Femur (tissue), 1 donor: ENCODE measurements at places on chromosomes 12 and 14.

- no peak for DNase-seq
Measured at GRCh38 chr12:18250313-18250916, 10.9 kb upstream of the PIK3C2G start.

GRCh38 chr14:61280526-61281185 is 482 bp downstream of the TMEM30B start:
- peak; percentile 74 for DNase-seq

DNA sequence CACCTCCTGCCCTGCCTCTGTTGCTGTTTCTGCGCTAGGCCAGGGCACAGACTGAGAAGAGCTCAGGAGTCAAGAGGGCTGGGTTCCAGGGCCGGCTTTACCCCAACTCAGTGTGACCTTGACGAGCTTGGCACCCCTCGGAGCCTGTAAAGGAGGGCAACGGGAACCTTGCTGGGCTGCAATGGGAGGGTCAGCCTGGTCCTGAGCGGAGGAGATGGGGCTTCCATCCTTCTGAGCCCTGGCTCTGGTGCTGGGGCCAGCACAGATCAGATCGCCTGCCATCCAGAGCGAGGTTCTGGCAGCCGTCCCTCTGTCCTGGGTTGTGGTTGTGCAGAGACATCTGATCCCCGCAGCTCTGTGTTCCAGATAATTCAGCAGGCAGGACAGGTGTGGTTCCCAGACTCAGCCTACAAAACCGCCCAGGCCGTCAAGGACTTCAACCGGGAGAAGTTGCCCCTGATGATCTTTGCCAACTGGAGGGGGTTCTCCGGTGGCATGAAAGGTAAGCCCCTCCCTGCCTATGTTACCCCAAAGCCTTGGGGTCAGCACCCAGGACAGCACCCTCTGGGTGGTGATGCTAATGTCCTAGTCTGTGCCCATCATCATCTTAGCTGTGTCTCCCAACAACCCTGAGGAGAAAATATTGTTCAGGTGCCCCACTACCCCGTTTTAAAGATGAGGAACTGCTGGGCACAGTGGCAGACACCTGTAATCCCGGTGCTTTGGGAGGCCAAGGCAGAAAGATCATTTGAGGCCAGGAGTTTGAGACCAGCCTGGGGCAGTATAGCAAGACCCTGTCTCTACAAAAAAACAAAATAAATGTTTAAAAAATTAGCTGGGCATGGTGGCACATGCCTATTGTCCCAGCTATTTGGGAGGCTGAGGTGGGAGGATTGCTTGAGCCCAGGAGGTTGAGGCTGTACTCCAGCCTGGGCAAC is 50.2 kb downstream of the FOXN4 start:
- no peak for DNase-seq

DNA sequence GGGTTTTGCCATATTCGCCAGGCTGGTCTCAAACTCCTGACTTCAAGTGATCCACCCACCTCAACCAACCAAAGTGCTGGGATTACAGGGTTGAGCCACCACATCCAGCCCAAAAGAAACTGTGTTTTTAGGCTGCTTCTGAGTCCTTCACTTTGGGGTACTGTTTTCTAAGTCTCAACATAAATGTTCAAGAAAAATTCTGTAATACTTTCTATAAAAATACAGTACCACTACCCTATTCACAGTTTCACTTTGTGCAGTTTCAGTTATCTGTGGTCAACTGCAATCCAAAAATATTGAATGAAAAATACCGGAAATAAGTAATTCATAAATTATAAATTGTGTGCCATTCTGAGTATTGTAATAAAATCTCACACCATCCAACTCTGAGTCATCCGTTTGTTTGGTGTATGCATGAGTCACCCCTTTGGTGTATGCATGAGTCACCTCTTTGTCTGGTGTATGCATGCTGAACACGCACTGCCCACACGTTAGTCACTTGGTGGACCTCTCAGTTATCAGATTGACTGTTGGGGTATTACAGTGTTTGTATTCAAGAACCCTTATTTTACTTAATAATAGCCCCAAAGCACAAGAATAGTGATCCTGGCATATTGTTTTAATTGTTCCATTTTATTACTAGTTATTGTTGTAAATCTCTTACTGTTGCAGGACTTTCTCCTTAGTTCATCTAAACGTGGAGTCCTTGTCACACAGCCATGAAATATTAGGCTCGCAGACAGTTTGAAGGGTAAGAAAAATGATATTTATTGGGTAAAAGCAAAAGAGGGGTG is 190.2 kb downstream of the FSCB start:
- DNase-seq = no peak

- DNase-seq = no peak
Measured at GRCh38 chr14:36241183-36241582, 64.7 kb upstream of the PTCSC3 start.

DNA sequence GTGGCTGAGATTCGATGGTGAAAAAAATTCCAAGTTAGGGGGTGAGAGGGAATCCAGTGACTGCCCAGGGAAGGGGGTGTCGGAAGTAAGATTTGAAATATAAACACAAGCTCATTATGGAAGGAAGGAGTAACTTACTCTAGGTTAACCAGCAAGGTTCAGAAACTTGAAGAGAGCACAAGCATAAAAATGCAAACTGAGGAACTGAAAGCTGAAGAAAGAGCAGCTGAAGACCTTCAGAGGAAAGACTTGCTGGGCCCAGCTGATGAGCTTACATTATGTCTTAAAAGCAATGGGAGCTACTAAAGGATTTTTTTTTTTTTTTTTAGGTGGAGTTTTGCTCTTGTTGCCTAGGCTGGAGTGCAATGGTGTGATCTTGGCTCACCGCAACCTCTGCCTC is 189.7 kb upstream of the GRIN2B start:
- DNase-seq = no peak

GRCh38 chr12:43054085-43054484 is 464.5 kb upstream of the PRICKLE1 start:
- DNase-seq = no peak

GRCh38 chr12:50051101-50051806 is 6.1 kb upstream of the ASIC1 start:
- no peak for DNase-seq

- DNase-seq = peak; percentile 73
Measured at GRCh38 chr12:3803865-3804472, 51.1 kb upstream of the CRACR2A start.

- no peak for DNase-seq
Measured at GRCh38 chr12:20822925-20823324, 12.4 kb downstream of the SLCO1B3 start.

DNA sequence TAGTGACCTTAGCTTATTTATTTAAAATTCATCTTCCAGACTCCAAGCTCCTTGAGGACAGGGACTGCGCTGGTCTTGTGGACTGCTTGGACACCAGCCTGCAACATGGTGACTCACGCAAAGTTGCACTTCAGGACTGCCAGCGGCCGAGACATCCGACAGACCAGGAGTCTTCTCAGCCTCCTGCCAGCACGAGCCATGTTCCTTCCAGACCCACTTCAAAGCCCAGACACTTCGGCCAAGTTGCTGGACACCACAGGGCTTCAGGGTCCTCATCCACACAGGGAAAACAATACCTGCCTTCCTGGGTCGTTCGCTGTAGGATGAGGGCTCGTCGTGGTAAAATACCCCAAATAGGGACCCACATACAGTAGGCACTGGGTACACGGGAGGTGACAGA is 88.7 kb downstream of the BCL11B start:
- DNase-seq = no peak

DNA sequence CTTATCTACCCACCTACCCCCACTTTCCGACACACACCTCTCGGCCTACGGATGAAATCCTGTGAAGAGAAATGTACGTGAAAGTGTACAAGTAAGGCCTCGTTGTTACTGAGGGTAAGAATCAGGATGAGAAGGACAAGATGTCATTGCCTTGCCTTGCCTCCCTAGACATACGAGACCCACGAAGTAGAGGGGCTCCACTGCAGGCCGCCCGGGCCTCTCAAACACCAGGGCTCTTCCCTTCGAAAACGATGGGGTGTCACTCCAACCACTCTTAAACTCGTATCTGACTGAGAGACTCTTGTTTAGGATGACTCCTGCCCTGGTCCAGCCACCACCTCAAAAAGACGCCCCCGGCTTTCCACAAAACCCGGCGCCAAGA is 498 bp downstream of the RACGAP1 start:
- DNase-seq = no peak

DNA sequence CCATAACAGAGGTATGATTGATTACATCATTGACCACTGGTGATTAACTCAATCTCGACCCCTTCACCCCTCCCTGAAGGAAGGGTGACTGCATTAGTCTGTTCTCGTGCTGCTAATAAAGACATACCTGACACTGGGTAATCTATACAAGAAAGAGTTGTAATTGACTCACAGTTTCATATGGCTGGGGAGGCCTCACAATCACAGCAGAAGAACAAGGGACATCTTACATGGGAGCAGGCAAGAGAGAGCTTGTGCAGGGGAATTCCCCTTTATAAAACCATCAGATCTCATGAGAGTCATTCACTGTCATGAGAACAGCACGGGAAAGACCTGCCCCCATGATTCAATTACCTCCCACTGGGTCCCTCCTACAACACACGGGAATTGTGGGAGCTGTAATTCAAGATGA is 55.9 kb upstream of the TMCC3 start:
- DNase-seq = no peak

- DNase-seq = no peak
Measured at GRCh38 chr14:47276931-47277330, 398.5 kb downstream of the MDGA2 start.

- no peak for DNase-seq
Measured at GRCh38 chr12:1250641-1251040, 259.6 kb downstream of the ERC1 start.

DNA sequence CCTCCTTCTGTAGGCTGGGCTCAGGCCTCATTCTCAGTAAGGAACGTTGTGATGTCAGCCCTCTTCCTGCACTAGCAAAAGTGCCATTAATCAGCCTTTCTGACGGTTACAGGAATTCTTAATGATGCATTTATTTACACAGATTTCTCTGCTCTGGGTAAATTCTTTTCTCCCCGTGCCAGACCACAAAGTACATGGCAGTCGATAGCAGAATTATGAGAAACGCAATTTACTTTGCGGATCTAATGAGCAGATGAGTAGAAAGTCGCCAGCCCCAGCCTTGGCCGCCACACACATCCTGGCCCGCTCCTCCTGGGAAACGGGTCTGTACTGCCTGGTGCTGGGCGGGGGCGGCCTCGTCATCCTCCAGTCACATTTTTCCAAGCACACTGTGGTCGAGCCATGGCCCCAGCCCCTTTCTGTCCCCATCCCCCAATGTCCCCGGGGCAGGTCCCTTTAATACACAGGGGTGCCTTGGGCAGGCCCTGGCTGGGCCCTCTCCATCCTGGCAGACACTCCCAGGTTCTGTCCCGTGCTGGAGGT is 25.9 kb downstream of the NOC4L start:
- DNase-seq = no peak

DNA sequence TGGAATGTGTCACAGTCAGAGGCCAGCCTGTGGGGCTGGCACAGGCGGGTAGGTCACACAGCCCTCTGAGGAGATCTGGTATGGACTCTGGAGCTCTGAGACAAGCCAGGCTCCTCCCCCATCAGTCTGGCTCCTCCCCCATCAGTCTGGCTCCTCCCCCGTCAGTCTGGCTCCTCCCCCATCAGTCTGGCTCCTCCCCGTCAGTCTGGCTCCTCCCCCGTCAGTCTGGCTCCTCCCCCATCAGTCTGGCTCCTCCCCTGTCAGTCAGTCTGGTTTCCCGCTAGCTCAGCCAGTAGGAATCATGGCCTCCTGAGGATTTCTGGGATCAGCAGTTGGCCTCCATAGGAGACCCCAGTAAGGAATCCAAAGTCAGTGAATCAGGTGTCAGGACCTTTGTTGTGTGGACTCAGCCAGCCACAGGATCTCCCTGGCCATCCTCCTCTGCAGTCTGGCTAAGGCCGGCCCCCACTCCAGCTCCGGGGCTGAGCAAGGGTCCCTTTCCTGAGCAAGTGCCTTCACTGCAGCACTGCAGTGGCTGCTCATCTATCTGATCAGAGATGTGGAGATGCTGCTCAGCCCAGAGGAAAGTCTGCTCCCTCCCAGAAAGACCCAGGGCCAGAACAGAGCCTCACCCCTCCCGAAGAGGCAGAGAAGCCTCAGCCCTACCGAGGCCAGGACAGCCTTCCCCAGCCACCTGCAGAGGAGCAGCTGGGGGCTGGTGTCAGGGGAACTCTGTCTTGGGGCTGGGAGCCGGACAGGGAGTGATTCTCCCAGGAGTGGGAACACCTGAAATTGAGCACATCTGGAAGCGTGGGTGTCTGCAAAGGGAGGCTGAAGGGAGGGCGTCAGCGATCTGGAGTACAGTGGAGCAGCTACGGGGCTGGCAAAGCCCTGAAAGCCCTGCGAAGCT is 35.7 kb downstream of the IQSEC3 start:
- DNase-seq = no peak

- DNase-seq = peak; percentile 68
Measured at GRCh38 chr12:118103601-118104382, at the start of gene VSIG10. VSIG10 (minus strand) TSS chr12:118104011; CDS start chr12:118103671, 340 bp downstream.

DNA sequence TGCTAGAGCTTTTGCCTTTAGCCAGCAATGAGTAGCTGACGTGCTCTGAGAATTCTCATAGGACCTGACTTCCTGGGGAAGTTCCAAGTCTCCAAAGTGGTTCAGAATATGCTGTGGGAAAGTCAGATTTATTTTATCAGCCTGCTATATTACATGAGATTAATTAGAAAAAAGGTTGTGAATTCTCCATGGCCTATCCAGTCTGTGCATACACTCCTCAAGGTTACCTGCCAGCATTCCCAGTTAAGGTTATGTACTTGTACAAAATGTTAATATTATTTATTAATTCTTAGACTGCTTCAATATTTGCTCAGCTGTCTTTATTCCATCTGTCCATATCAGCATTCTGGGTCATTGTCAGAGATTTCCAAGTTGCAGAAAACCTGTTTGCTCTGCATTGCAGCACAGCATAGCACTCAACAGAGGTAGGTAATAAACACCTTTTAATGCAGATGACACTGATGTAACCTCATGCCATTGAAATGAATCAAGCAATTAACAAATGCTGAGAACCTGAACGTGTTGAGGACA is 2.7 kb upstream of the SEL1L start:
- DNase-seq = no peak

GRCh38 chr12:124191024-124191359 is 103.9 kb upstream of the RFLNA start:
- peak; percentile 49 for DNase-seq

DNA sequence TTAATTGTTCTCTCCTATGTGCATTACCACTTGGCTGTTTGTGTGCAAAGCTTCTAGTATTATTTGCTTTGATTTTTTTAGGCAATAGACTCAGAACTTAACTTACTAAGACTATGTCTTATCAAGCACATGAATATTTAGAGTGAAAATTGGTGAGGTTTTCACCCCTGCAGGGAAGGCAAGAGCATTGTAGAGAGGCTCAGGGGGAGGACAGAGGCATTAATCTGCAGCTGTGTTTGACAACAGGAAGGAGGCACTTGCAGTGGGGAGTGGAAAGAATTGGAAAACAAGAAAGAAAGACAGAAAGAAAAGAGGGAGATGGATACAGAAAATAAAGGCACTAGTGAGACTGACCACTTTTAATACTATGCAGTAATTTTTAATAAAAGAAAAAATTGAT is 431.6 kb downstream of the PDZRN4 start:
- DNase-seq = no peak

DNA sequence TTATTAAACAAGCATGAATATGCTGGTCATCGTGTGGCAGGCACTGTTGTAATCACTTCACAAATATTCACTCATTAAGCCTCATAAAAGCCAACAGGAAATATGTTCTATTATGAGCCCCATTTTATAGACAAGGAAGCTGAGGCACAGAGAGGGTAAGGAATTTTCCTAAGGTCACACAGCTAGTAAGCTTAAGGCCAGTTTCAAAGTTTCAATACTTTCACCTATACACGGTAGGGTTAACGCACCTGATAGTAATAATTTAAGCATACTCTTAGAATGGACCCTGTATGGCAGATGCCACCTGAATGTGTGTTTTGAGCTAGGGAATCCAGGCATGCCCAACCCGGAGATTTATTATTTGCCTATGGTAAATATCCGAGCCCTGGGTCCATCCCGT is 39.8 kb downstream of the EGLN3 start:
- DNase-seq = no peak

GRCh38 chr14:90576581-90576980 is 179.8 kb downstream of the CALM1 start:
- DNase-seq = no peak
